ENCODE measurements at places on chromosomes 7 and 10. TPM values are rescaled to one million over a fixed set of nuclear protein-coding genes. Genes with fewer than 3 reads are reported as not detected.

- no peak for DNase-seq
Measured at GRCh38 chr10:64430690-64431323, 909.6 kb downstream of the REEP3 start.

DNA sequence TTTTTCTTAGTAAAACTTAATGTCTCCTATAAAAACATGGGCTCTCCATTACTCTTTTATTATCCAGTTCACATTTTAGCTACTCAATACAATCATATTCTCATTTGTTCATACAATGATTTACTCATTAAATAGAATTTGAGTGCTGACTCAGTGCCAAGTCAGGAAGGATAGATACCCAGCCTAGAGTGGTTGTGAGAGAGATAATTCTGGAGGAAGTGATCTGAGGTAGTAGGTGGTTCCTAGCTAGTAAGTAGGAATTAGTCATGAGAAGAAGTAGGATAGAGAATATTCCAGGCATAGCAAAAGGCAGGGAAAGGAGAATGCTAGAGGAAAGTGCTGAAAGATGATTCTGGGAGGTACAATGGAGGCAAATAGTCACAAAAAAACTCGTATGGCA lies 133.5 kb upstream of the MBL2 start:
- no peak for DNase-seq

DNA sequence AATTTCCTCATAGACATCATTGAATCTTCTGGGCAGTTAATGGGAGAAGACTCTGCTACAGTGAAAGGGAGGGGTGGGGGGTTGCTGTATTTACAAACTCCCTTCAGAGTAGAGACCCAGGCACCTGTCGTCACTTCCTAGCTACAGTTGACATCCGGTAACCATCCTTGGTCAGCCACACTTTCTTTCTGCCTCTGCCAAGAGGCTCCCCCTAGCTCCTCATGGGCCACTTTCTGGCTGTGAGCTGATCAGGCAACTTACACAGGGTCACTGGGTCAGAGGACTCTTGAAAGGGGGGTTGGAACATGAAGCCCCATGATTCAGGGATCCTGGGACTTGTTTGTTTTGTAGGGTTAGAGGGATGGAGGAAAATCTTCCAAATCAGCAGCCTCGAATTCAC lies 1.2 kb downstream of the TECPR1 start:
- DNase-seq: peak; percentile 23

DNA sequence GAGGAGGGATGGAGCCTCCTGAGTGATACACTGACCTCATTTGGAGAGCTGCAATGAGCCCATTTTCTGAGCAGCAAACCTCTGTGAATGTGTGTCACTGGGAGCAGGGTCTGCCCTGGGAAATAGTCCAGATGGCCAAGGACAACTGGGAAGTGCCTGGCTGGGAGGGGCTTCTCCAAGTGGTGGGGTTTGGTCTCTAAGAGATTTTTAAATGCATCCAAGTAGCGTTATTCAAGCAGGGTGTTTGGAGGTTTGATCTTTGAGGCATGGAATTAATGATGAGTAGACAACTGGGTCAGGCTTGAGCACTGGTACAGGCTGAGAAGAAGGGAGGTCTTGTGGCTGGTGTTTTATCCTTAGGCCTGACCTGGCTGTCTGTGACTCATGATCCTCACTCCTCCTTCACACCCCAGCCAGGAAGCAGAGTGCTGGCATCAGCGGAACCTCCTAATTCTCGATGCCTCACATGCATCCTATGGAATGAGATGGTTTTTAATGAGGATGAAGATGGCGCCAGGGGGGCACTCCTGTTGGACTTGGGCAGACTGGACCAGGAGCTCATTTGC lies 3.3 kb downstream of the GOLGA7B start:
- no peak for DNase-seq

- no peak for DNase-seq
Measured at GRCh38 chr7:147081117-147081516, 964.5 kb downstream of the CNTNAP2 start.

DNA sequence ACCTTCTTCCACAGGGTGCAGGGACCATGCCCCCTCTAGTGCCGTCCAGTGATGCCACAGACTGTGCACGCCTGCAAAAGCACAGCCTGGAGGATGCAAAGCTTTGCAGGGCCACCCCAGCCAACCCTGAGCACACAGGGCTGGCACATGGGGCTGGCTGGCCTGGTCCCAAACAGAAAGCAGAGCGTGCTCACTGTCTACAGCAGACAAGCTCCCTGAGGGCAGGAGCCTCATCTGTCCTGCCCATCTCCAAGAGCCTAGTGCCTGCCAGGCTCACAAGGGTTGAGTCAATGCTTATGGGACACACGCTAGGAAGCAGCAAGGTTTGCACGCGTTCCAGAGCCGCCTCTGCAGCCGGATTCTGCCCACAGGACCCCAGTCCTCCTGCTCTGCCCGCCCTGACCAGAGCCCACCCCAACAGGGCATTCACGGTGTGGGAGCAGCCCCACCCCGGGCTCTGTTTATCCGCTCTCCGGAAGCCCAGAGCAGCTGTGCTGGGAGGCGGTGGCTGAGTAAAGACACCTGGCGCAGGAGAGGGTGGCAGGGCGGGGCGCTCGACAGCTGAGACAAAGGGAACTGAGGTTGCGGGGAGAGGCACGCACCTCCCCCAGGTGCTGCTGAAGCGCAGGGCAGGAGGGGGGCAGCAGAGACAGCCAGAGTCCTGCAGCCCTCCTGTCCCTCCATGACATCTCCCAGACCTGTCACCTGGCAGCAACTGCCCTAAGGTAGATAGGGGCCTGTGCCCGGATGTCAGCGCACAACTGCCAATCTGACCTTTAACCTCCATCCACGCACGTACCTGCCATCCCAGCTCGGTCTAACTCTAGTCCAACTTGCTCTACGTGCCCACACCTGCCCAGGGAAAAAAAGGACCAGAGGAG lies 4.3 kb downstream of the KCNH2 start:
- no peak for DNase-seq

LIPJ gene
- total RNA-seq: 0.13 TPM

CC2D2B gene
- total RNA-seq: 0.58 TPM

GSTK1 gene
- 80.2 TPM for total RNA-seq

ZP3 gene
- 0.49 TPM for total RNA-seq
